ENCODE measurements at places on chromosomes 11 and 22.

DNA sequence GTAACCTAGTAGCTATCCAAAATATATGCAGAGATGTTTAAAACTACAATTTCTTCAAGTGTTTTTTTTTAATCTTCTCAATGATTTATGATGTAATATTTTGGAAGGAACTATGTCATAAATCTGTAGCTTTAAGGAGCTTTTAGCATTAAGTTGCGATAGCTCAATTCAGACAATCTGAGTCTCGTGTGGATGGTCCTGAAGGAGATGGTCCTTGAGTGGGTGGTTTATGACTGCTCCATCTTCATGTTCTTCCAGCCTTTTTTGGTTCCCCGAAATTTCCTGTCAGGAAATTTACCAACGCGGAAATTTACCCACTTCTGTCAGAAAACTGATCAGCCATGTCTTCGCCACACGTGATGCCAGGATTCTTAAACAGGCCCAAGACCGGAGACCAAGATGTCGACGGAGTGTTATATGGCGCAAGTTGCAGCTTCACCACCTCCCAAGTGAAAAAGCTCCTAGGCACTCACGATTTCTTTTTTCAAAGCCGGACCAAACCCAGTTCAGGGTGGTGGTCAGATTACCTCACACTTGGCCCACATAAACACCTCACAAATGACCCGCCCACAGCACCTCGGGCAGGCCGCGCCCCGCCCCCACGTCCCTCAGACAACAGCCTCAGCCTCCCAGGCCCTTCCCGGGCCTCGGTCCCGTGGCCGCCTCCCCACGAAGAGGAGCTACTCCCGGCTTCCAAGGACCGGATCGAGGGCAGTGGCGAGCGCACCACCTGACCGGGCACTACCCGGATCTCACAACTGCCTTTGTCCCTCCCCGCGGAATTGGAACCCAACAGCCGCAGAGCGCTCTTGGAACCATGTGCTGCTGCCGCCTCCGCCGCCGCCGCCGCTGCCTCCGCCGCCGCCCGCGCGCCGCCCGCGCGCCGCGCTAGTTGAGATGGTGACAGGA, at the start of gene MORC2:
Gene MORC2 (minus strand): TSS at position 760 of the 909 bp plus-strand sequence. CDS start 885 bp downstream, outside the sequence.
- no peak for DNase-seq

DNA sequence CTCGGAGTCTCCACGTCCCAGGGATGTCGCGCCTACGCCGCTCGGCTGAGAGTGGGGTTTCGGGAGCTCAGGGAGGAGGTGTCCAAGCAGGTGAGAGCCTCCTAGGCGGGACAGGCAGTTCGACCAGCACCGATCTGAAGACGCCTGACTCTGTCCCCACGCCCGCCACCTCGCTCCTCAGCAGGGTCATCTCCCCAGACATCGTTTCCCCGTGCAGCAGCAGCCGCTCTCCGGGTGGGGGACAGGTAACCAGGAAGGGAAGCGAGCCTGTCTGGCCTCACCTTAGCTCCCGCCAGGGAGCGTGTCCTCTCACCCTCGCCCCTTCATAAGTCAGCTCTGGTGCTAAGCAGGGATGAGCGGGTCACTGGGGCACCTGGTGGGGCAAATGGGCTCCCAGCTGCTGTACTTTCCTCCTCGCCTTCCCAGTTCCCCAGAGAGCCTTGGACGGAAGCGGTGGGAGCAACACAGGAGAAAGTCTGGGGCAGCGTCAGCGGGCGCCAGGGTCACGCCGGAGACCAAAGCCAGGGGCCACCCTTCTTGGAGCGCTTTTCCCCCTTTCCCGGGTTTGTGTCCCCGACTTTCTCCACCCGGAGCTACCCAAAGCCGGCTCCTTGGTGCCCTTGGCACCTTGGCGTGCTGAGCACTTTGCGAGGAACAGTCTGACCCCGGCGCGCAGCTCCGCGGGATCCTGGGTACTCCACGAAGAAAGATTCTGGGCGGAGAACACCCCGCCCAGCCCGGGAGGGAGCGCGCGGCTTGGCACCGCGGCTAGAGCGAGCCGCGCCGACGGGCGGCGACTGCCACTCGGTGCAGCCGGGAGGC, 1.6 kb downstream of the SPON1 start:
- no peak for DNase-seq

DNA sequence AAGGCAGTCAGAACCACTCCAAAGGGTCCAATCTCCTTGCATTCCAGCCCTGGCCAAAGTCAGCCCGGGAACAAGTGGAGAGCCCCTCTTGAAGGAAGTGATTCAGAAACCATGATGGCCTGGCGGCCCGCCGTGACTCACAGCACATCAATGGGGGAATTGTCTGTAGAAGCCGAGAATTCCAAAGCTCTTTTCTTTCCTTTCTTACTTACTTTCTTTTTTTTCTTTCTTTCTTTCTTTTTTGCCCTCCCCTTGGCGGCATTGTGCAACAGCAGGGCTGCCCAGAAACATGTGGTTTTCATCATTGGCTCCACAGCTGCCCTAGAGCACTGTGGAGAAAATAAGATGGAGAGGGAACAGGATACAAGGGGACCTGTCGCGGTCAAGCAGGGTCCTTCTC, 140.2 kb upstream of the TIMP3 start:
- no peak for DNase-seq

DNA sequence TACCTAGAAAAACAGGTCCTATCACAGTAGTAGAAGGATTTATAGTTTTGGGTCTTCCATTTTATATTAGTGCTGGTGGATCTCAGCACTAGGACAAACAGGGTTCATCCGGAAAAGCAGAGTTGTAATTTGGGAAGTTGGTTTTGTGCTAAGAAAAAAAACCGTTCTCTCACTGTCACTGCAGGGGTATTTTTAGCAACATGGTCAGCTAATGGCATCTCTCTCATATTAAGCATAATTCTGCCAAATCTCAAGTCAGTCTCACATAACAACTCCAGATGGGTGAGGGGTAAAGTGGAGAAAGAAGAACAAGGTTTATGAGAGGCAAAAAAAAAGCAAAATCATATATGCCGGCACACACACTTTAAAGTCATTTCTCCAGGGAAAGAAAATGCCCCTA, 51.6 kb upstream of the GDPD4 start:
- DNase-seq, result no peak

DNA sequence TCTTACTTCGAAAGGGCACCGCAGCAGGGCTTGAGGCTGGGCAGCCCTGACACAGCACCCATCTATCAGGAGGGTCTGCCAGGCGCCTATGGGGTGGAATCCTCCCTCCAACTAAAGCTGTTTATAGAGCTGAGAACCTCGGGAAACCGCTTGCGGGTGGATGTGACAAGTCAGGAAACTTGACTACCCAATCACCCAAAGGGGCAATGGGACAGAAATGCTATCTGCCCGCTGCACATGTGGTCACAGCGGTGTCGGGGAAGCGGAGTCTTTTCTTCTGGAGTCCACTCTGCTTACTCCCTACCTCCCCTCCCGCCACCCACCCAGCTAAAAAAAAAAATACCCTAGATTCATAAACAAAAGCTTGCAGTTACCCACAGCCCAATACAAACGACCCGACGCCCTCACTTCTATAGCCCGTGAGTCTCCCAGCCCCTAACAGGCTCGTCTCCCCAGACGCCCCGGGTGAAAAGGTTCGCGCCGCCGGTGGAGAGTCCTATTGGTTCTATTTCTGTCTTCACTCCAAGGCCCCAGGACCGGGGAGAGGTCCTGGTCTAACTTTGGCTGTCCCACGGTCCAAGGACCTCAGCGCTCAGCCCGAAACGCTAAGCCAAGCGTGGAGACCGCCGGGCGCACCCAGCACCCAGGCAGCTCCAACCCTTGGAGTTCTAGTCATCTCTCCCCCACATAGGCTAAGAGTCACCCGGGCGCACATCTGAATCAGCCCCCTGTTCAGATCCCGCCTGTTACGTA, 1.4 kb downstream of the TRPC6 start:
- no peak for DNase-seq

DNA sequence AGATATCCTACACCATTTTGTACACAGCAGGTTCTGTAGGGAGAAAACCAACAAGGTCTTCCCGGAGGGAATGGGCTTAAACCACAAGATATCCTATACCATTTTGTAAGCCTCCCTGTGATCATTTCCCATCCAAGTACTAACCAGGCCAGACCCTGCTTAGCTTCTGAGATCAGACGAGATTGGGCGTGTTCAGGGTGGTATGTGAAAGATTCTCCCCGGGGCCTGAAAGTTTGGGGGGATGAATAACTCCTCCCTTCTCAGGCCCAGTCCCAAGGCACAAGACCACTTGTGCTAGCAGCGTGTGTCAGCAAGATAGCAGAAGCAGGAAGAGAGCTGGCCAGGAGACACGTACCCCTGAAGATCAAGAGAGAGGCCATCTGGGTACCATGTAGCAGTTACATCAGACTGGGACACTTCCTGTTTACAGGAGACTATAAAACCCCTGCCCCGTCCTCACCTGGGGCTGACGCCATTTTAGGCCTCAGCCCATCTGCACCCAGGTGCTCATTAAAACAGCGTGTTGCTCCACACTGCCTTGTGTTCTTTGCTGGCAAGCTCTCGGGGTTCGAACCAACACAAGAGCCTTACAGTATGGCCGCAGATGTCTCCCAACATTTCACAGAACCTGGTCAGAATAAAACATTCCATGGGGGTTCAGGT, 17.3 kb downstream of the MIF start:
- DNase-seq, result no peak
